ENCODE measurements at places on chromosomes 7 and 10. TPM values are rescaled to one million over a fixed set of nuclear protein-coding genes. Genes with fewer than 3 reads are reported as not detected.

Gene EPO
- total RNA-seq, result not detected

Gene IDI2
- total RNA-seq, result not detected

Gene DKK1
- total RNA-seq, result 406 TPM

Gene GPR141
- total RNA-seq, result not detected

Gene TUBAL3
- total RNA-seq, result 0.57 TPM

Gene TNS3
- total RNA-seq, result 80.6 TPM

Gene UTF1
- total RNA-seq, result not detected

Gene AGBL3
- total RNA-seq, result 1.1 TPM

Gene MYH16
- 0.56 TPM for total RNA-seq

Gene EGR2
- 0.43 TPM for total RNA-seq

Gene CAV2
- 170 TPM for total RNA-seq

Gene TMEM196
- total RNA-seq, result not detected

Gene CHST15
- total RNA-seq, result 8.1 TPM

Gene PLEKHS1
- 0.09 TPM for total RNA-seq

Gene ADCYAP1R1
- 0.09 TPM for total RNA-seq

Gene NRP1
- 85.0 TPM for total RNA-seq

Gene SUN3
- not detected for total RNA-seq

Gene LRRN3
- total RNA-seq, result 0.05 TPM

Gene MMP21
- total RNA-seq, result not detected

Gene HOXA4
- 2.7 TPM for total RNA-seq

Gene SFMBT2
- total RNA-seq, result 9.0 TPM

Gene AVL9
- total RNA-seq, result 24.7 TPM

Gene PRKG1
- 0.01 TPM for total RNA-seq

Gene C10orf62
- not detected for total RNA-seq

Gene CDNF
- total RNA-seq, result 0.93 TPM

Gene SMNDC1
- total RNA-seq, result 54.0 TPM

Gene KIF11
- total RNA-seq, result 34.8 TPM

Gene SNX10
- total RNA-seq, result 4.6 TPM

Gene EBF3
- 0.14 TPM for total RNA-seq

Gene PNLIPRP2
- total RNA-seq, result not detected

Gene AMPH
- 0.09 TPM for total RNA-seq

Gene CREM
- 37.3 TPM for total RNA-seq

Gene ECHDC3
- 7.9 TPM for total RNA-seq

Gene UCMA
- not detected for total RNA-seq

Gene CCL24
- not detected for total RNA-seq

Gene COL28A1
- total RNA-seq, result 0.53 TPM

Gene NEUROG3
- not detected for total RNA-seq

Gene DLX6
- total RNA-seq, result not detected

Gene TMEM270
- not detected for total RNA-seq

Gene NCF1
- 0.09 TPM for total RNA-seq

Gene EFCAB10
- total RNA-seq, result 3.7 TPM

Gene SPDYE2B
- not detected for total RNA-seq

Gene VWA2
- not detected for total RNA-seq

Gene CACNA2D1
- 6.9 TPM for total RNA-seq

Gene MSMB
- total RNA-seq, result not detected

Gene CYP2E1
- 0.39 TPM for total RNA-seq

Gene NUTM2A
- 0.14 TPM for total RNA-seq

Gene KAZALD1
- 2.7 TPM for total RNA-seq

Gene PLXDC2
- 0.02 TPM for total RNA-seq

Gene HSPA12A
- total RNA-seq, result 12.6 TPM

Gene TMEM225B
- total RNA-seq, result 1.2 TPM

Gene STEAP4
- total RNA-seq, result not detected

Gene CDC14C
- total RNA-seq, result not detected

Gene NPSR1
- total RNA-seq, result not detected

Measured in A549 treated with CORT108297 at 1 μM for 4 hours (cell line).